ENCODE measurements at places on chromosomes 13 and 19.
A peak's percentile ranks its signal among the peaks of the same experiment; 100 is the strongest.

GRCh38 chr13:33322543-33322809 lies 36.9 kb upstream of the STARD13 start:
- DNase-seq: no peak

DNA sequence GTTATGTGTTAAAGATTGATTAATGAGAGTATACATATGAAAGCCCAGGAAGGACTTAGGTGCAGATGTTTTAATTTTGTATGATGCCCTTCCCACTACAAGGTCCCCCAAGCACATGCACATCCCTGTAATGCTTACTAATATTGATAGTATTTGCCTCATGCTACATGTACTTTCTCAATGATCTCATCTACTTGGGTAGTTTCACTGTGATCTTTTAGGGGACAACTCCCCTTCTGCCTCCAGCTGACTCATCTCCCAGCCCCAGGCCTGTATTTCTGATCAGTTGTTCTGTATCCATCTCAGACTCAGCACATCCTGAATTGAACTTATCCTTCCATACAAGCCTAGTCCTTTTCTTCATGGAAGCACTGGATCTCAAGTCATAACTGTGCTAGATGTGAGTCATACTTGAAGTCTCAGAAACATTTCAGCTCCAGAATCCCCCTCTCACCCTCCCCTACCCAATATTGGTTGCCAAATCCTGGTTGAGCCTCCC lies 49.4 kb upstream of the INTS6 start:
- DNase-seq: no peak

DNA sequence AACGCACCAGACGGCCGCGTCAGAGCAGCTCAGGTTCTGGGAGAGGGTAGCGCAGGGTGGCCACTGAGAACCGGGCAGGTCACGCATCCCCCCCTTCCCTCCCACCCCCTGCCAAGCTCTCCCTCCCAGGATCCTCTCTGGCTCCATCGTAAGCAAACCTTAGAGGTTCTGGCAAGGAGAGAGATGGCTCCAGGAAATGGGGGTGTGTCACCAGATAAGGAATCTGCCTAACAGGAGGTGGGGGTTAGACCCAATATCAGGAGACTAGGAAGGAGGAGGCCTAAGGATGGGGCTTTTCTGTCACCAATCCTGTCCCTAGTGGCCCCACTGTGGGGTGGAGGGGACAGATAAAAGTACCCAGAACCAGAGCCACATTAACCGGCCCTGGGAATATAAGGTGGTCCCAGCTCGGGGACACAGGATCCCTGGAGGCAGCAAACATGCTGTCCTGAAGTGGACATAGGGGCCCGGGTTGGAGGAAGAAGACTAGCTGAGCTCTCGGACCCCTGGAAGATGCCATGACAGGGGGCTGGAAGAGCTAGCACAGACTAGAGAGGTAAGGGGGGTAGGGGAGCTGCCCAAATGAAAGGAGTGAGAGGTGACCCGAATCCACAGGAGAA lies 1.9 kb downstream of the PPP1R12C start:
- DNase-seq: no peak

DNA sequence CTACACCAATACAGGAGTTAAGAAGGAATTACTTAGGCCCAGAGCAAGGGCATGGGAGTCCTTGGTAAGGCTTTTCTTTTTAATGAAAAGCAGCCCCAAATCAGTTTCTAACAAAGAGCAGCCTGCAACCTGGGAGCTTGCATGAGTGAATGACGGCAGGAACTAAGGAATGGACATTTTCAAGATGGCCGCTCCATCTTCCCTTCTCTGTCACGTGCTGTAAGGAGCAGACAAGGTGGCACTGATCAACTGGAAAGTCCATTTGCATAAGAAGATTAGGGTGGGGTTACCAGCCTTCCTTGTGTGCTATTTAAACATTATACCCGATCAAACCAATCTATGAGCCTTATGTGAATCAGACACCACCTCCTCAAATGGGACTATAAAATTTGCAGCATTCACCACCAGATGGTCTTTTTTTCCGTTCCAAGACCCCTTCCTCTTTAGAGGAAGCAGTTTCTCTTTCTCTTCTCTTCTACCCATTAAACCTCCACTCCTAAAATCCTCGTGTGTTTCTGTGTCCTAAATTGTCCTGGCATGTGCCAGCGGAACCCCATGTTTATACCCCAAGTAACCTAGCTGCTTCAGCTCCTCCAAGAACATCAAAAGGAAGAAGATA lies 2.8 kb upstream of the SIGLECL1 start:
- no peak for DNase-seq

DNA sequence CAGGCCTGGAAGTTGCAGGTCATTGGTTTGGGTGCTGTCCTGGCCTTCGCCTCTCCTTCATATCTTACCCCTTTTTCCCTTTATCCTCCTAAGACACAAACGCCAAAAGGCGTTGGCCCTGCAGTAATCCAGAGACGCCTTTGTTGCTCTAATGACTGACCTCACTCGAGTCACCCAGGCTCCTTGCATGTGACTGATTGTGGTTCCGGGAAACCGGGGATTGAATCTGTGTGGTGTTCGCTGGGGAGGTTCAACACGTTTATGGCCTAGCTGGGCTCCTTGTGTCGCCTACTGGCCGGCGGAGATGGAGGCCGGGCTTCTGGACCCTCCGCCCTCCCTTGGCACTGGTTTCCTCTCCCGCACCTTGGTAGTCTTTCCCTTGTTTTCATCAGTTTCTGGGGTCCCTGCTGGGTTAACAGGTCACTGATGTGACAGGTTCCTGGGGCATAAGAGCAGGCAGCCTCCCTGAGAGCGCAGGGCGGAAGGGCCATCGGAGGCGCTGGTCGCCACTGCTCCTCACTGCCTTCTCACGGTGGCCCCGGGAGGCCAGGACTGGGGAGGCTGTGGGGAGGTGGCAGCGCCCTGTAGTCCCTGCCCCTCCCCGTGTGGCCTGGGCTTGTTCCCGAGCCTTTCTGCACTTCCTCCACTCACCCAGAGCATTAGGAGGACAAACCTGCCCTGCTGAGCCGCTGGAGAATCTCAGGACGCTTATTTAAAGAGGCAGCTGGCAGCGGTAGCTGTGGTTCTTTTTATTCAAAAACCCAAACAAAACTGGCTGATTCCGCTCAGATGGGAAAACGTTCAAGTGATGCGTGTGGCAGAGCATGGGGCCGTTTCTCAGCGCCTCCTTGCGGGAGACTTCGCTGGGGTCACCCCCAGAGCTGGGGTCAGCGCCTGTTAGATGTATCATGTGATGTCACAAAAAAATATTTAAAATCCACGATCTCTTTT lies 18.1 kb upstream of the NDUFS7 start:
- no peak for DNase-seq

- no peak for DNase-seq
Measured at GRCh38 chr13:91375116-91375729, 23.2 kb upstream of the GPC5 start.

DNA sequence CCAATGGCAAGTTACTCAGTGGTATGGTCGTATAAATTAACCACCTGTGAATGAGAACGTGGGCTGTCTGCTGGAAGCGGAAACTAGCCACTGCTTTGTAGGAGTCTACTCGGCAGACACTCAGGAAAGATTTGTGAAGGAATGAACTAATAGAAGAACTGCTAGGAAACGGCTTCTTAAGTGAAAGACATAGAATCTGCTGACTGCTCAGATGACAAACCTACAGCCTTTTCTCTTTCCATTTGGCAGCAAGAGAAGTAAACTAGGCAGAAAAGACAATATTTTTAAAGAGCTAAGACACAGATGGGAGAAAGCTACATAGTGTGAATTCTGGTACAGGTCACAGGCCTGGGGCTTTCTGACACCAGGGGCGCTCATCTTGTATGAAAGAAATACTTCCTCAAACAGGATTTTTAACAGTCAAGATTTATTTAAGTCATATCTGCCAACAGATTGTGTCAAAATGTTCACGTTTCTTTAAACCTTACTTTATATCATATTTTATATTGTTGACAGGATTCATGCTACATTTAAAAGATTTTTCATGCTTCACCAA lies 78.4 kb downstream of the MIPEP start:
- no peak for DNase-seq

DNA sequence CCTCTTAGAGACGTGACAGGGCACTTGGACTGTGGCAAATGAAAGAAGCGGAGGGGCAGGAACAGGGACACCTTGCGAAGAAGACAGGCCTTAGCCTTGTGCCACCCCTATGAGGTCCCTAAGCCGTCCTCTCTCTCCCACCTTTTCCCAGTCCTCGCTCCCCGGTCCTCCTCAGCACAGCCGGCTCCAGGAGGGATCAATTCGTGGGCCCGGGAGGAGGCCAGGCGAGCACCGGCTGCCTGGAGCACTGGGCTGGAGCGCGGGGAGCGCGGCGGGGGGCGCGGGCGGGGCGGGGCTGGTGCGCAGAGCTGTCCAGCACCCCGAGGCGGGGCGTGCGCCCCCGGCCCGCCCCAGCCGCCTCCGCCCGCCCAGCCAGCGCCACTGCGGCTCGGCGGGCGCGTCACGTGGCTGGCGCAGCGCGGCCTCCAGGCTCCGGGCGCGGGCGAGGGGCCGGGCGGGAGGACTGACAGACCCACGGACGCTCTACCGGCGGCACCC lies at the start of gene LRP3:
TSS of gene LRP3 (plus strand) at position 466 of the 498 bp plus-strand sequence. CDS start 456 bp downstream, outside the sequence.
- peak; percentile 27 for DNase-seq

DNA sequence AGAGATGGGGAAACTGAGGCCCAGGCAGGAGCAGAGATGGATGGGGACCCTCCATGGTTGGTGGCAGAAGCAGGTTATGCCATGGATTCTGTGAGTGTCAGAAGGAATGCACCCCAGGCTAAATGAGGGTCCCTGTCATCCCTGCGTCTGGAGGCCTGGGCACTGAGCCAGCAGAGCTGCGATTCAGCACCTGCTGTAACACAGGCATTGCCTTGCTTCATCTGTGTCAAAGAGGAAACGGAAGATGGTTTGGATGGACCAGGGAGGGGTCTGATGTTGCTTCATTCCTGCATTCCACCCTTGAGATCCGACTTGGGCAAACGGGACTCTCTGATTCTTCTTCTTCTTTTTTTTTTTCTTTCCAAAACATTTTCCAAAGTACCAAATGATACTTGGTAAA lies 1.2 kb downstream of the C5AR1 start:
- peak; percentile 12 for DNase-seq

DNA sequence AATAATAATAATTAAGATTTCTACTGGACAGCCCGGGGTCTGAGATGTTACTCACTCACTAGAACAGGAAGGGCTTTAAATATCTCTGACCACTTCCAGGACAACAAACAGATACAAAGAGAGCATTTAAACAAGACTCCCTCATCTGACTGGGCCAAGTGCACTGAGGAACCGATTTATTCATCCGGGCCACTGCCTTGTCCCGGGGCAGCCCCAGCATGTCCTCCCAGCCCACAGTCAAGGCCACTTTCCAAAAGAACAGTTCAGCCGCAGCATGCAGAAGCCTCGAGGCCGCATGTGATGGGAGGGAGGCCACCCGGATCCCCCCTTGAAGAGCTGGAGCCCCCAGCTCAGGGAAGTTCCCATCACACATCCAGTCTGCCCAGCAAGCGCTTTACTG lies 30.5 kb downstream of the MLLT1 start:
- DNase-seq: no peak

- DNase-seq: no peak
Measured at GRCh38 chr13:73958657-73959397, 175.4 kb downstream of the KLF12 start.

Data from NCI-H1092 treated with DMSO at 0.1 percent for 48 hours (cell line).